ENCODE measurements at places on chromosomes 6 and 20.

GRCh38 chr20:58702161-58702510, 9.5 kb downstream of the NPEPL1 start:
- no peak for DNase-seq

DNA sequence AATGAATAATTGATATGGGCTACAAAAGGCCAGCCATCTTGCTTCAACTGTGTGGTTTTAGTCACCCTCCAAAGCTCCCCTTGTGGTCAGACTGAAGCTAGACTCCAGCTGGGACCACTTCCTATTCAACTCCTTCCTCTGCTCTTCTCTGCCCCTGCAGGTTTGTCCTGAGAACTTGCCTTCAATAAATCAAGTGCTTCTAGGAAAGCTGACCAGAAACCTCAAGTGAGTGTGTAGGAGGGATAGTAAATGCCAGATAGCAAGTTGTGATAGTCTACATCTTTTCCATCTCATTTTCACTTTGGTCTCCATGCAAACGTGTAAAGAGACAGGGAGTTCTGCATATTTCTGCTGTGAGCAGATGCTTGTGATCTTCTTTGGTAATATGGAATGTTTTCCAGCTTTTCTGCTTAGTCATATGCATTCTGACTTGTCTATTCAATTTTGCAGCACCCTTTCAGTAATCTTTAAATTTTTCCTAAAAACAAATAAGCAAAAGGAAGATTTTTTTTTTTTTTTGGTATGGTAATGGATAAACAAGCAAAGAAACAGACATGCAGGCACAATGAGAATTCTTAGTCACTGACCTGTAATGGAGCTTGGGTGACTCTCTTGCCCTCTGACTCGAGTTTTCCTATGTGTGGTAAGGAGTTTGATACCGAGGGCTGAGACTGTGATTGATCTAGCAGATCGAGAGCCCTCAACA, 201.3 kb upstream of the BTBD3 start:
- DNase-seq, result peak; percentile 17

DNA sequence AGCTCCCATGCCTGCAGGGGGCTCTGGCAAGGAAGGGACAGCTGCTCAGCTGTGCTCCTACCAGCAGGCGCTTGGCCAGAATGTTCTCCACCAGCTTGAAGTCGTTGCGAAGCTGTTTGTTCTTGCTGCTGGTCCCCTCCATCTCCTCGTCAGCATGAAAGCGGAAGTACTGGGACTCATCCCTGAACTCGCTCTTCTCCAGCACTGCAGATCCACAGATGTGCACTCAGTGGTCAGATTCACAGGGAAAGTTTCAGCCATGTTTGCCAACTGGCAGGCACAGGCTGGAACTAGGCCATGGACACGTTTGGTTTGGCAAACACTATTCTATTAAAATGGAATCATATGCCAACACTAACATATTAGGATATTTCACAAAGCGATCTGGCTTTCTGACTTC, 167.9 kb downstream of the PREX1 start:
- peak; percentile 42 for DNase-seq

DNA sequence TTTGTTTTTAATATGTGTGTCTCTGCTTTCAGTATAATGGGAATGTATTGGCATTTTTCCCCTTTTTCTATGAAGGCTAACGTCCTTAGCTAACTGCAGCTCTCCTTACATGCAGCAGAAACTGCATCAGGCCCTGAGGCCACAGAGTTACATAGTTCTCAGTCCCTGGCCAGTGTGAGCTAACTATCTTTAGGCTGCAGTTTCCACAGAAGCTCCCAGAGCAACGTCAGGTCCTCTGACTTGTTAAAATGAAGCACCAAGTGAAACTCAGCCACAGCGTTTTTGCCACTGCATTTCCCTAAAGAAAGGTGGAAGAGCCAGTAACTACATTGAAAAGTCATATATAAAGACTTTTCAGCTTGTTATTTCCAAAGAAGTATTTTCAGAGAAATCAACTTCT, 244.7 kb downstream of the CBLN4 start:
- DNase-seq, result no peak

DNA sequence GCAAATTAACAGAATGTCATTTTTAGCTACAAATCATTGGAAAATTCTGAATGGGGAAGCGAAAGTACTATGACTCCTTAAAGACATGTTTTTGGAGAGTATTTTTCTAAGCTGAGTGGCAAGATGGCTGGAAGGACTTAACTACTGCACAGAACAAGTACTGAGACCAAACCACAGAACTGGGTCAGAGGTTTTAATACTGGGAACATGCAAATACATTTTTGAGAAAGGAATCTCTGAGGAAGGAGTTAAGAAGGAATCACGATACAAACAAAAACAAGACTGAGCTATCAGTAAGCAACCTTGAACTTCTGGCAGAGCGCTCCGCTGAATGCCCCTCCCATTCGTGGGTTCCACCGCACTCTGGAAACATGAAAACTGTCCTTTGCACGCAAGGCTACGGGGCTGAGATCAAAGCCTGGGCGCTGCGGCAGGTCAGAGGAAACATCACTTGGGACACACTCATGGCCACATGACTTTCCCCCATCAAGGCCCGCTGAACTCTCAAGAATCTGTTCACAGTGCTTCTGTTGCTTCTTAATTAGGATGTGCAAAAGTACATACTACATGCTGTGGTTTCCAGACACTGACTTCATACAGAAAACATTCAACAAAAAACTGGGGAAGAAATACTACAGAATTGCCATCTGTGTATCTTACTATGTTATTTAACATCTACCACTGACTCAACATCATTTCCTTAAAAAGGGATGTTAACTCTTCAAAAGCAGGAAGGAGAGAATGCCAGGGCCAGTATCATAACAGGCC, 27.8 kb downstream of the SLC23A2 start:
- peak; percentile 39 for DNase-seq

- DNase-seq, result no peak
These were observed 33.1 kb upstream of the PNRC1 start for GRCh38 chr6:89047473-89047872.

- DNase-seq, result peak; percentile 48
These were observed 72.4 kb upstream of the BACH2 start for GRCh38 chr6:90369024-90369519.

- DNase-seq, result no peak
These were observed 104.1 kb upstream of the BMP5 start for GRCh38 chr6:55979526-55979925.

DNA sequence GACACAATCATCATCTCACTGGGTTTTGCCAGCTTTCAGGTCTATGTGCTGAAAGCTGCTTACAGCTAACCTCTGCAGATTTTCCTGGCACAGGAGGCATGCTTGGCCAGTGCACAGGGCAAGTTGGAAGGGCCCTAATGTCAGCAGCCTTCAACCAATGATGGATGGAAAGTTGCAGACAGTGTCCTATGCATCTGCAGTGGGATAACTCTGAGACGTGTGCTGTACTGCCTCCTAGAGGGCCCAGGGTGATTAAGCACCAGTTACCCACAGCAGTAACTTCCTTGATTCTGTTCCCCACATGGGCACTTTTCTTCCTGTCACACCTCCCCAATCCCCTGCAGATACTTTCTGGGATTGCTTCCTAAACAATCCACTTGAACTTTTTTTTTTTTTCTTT, 38.6 kb downstream of the OVOL2 start:
- DNase-seq, result peak; percentile 29

GRCh38 chr6:113873043-113873667, 16.0 kb downstream of the MARCKS start:
- peak; percentile 71 for DNase-seq

DNA sequence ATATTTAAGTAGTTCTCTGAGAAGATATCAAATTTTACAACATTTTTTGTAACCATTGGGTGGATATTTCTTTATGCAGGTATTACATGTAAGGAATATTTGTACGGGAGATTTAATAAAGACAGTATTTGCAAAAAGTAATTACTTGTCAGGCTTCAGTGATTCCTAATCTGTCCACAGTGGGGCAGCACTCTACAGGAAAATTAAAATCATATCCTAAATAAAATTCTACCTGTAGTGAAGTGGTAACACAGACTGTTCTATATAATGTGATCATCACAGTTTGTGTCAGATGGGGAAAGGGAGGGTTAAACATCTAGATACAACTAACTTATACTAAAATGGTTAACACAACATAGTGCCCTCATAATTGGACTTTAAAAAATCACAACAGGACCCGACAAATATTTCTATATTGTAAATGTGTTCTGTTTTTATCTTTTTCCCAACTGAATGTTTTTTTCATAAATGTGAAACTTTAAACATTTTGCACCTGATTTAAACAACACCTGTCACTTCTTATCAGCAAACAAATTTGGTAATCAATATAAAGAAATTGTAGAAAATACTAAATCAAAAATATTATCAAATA, 145.6 kb upstream of the MANEA start:
- peak; percentile 43 for DNase-seq

DNA sequence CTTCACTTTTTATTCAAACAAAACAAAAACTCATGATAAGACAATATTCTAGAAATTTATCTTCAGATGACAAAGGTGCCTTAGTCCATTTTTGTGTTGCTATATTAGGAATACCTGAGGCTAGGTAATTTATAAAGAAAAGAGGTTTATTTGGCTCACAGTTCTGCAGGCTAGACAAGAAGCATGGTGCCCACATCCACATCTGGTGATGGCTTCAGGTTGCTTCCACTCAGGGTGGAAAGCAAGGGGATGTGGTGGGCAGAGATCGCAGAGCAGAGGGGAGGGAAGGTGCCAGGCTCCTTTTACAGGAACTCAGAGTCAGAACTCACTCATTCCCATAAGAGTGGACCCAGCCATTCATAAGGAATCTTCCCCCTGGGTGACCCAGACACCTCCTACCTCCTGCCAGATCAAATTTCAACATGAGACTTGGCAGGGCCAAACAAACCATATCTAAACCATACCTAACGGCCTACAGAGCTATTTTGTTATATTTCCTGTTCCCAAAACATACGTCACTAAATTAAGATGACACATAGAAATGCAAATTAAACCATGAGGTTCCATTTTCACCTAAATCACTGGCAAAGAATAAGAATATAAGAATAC, 26.4 kb downstream of the ABHD12 start:
- no peak for DNase-seq

DNA sequence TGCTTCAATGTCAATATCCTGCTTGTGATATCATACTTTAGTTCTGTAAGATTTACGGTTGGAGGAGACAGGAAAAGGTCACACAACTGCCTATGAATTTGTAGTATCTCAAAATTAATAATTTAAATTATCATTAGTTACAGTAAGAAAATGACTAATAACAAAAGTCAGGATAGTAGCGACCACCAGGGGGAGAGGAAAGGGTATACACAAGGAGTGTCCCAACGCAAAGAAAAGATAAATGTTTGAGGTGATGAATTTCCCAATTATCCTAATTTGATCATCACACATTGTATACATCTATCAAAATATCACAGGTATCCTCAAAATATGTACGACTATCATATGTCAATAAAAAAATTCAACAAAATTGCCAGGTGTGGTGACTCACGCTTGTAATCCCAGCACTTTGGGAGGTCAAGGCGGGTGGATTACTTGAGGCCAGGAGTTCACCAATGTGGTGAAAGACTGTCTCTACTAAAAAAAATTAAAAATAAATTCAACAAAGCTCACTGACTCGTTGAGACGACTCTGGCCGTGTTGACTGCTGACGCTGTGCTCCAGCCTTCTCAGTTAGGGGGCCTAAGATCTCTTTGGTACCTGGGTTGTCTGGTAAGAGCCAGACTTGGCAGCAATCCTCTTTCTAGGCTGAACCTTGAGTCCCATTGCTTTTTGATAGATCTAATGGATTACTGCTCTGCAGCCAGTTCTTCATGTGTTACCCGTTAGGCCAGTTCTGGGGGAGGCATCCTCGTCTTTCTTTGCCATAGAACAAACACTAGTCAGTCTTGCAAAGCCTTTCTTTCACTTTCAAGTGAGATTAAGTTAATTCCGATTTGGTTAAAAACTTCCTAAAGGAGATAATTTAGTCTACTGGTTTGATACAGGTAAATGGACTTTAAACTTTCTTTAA, 9.0 kb upstream of the OVOL2 start:
- no peak for DNase-seq

GRCh38 chr6:64288351-64288750, 652.7 kb downstream of the PHF3 start:
- DNase-seq, result no peak

DNA sequence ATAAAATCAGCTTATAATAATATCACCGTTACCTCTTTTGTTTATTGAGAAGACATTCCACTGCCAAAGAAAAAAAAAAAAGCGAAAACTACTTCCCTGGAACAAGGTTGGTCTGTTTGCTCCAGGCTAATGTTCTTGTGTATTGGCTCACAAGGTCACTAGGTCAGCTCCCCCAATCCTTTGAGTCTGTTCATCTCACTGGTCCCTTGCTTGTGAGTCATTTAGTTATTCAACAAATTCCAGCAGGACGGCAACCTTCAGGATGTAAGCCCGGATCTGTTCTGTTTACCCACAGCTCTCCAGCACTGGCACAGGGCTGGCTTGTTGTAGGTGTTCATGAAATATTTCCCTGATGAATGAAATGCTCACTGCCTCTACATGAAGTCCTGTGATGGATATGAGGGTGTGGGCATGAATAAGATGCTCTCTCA, 3.3 kb downstream of the ARHGAP40 start:
- no peak for DNase-seq

GRCh38 chr6:63709148-63709547, 73.5 kb downstream of the PHF3 start:
- no peak for DNase-seq

- DNase-seq, result no peak
These were observed 44.9 kb upstream of the CEP85L start for GRCh38 chr6:118696271-118696670.

GRCh38 chr20:25247956-25248785, at the start of gene PYGB:
TSS of gene PYGB (plus strand) at chr20:25248085. CDS start at chr20:25248179, 94 bp downstream.
- DNase-seq, result peak; percentile 86

- DNase-seq, result no peak
These were observed 69.6 kb upstream of the SALL4 start for GRCh38 chr20:51871943-51872342.

GRCh38 chr6:168864541-168865460, 388.8 kb downstream of the THBS2 start:
- DNase-seq, result peak; percentile 78

GRCh38 chr6:3697609-3698008, 53.9 kb downstream of the PXDC1 start:
- DNase-seq, result peak; percentile 49

DNA sequence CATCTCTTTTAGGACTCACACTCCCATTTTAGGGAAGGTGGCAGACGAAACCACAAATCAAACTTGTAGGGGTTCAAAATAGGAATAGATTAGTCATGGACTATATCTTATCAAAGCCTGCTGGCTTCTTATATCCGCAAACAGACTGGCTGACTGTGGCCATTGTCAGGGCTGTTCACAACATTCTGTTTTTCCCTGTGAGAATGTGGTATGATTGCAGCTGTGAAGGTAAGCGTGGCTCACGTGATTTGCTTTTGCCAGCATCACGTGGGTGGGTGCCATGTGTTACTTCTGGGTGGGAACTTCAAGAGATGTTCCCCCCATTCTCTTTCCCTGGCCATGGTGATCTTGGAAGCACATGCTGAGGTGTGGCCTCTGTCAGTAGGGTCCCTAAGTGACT, 5.9 kb downstream of the IP6K3 start:
- no peak for DNase-seq

- no peak for DNase-seq
These were observed 41.0 kb upstream of the HMGA1 start for GRCh38 chr6:34195726-34196115.

GRCh38 chr6:152100183-152100618, 292.7 kb downstream of the ESR1 start:
- DNase-seq, result no peak

- no peak for DNase-seq
These were observed 451.0 kb upstream of the MAN1A1 start for GRCh38 chr6:119800526-119800925.

Data from Ammon's horn (tissue), 1 donor.